AG04450 (cell line): ENCODE measurements at places on chromosomes 7 and 10.

DNA sequence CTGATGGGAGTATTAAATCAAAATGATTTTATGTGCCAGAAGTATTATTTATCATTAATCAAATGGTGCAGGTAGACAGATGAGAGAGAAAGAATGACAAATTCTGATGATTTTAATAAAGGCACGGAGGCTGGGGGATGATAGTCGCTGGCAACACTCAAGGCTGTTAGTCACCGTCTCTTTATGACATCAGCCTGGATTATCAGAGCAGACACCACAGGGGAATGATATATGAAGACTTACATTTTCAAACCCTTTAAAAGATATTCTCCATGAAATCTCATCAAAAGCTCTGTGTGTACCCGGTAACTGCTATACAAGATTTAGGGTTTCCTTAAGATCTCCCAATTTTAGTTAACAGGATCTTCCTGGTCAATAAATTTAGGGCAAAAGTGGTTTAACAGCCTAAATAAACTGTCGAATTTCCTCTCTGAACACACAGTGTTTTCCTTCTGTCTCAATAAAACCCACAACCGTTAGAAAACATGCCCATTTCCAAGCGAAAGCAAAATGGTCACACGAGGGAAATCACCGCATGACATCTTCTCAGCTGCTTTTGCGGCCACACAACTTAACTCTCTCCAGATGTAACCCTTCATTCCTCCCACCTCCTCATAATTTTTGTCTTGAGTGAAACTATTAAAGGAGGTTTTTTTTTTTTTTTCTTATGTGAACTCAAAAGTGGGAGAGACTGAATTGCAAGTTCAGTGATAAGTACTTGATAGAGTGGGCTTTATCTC is 133.2 kb upstream of the FAM171A1 start:
- DNase-seq = no peak

GRCh38 chr7:38160003-38160571 is 18.0 kb upstream of the STARD3NL start:
- DNase-seq = no peak

DNA sequence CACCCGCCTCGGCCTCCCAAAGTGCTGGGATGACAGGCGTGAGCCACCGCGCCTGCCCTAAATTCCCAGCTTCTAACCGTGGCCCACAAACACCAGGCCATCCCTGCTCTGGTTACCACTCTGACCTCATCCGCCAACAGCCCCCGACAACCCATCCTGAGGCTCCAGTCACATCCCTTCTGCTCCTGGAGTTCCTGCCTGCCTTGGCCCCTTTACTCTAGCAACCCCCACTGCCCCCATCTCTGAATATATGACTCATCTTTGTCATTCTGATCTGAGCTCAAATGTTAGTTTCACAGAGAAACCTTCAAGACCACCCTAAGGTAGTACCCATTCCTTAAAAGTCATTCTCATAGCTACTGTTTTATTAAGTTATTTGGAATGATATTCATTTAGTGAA is 26.6 kb downstream of the RHEB start:
- DNase-seq = no peak

DNA sequence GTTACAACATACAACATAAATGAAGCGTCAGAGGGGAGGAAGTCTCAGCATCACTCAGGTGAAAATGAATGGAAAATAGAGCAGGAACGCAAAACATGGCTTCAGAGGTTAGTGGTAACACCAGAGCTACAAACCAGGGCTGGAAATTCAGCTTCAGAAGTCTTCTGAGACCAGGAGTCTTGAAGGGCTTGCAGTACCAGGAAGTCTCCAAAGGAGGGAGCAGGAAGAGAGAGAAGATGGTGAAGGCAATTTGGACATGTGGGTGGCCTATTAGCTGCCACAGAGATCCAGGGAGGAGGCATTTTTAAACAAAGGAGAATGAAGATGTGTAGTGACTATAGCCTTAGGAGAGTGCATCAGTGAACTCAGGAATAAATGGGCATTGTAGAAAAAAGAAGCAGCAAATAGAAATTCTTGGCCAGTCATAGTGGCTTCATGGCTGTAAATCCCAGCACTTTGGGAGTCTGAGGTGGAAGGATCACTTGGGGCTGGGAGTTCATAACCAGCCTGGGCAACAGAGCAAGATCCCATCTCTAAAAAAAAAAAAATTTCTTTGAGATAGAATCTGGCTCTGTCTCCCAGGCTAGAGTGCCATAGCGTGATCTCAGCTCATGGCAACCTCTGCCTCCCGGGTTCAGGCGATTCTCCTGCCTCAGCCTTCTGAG is 9.3 kb upstream of the TET1 start:
- peak; percentile 55 for DNase-seq

DNA sequence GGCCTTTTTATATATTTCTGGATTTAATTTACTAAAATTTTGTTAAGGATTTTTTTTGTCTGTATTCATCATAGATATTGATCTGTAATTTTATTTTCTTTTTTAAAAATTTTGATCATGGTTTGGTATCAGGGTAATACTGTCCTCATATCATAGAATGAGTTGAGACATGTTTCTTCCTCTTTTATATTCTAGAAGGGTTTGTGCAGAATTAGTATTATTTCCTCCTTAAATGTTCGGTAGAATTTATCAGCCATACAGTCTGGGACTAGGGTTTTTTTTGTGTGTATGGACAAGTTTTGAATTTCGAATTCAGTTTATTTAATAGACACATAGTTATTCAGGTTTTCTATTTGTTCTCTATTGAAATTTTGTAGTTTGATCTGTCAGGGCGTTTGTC is 54.0 kb downstream of the SHOC2 start:
- DNase-seq = no peak

DNA sequence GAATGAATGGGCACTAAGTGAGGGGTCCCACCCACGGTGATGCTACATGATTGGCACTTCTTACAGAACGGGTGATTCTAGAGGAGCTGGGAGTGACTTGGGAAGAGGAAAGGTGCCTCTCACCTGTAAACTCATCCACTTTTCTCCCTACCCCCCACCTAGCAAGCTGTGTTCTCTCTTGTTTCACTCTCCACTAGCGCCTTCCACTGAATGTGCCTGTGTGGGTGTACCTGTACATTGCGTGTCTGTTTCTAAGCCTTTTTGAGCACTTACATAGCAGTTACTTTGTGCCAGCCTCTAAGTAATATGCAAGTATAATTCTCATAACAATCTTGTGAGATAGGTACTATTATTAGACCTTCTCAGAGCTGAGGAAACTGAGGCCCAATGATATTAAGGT is 133.7 kb upstream of the AGK start:
- no peak for DNase-seq

DNA sequence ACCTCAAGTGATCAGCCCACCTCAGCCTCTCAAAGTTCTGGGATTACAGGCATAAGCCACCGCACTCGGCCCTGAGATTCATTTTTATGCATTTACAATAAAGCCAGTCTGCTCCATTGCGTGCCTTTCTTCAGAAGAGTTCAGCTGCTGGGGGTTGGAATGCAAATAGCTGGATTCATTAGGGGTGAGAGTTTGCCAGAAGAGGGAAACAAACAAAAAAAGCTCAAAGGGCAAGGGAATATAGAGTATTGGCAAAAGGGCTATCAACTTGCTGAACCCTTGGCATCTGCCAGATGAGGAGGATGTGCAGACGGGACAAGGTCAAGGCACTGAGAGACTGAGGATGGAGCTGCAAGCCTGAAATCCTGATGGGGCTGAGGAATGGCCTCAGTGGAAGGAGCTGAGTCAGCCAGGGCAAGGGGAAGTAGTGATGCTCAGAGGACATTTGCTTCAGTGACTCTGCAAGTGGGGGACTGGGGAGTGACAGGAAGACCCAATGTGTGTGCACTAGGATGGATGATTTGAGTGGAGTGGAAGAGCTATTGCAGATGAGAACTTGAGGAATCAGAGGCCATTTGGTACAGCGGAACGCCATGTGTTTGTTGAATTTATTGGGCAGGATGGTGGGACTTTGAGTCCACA is 75.0 kb upstream of the ARMC3 start:
- DNase-seq = no peak

- no peak for DNase-seq
Measured at GRCh38 chr7:107355616-107356015, 114.2 kb upstream of the GPR22 start.

DNA sequence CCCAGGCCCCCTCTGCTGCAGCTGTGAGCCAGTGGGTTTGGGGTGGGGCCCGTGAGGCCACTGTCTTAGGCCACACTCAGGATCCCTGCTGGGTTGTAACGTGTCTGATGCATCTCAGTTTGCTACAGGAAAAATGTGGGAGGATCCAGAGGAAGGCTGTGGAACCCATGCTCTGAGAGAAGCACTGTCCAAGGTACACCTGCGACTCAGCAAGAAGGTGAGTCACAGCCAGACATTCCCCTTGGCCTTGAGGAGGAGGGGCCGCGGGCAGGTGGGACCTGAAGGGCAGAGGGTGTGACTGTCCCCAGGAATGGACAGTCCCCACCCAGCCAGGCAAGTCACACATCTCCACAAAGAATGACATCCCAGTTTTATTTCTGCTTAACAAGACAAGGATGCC is 27.8 kb upstream of the C10orf120 start:
- no peak for DNase-seq

DNA sequence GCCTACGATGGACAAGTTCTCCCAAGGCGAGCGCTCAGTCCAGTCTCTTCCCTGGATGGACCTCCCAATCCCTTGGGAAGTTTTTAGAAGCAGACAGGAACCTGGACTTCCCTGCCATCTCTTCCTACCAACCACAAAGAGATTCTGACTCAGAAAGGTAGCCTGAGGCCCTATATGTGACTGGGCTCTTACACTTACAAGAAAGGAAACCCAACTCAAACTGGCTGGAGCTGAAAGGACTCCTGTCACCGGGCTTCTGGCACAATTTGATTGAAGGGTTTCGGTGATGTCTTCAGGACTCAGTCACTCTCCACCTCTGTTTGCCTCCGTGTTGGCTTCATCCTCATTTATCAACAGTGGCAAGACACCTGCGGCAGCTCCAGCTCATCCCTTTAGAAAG is 3.7 kb upstream of the COL13A1 start:
- DNase-seq = no peak

DNA sequence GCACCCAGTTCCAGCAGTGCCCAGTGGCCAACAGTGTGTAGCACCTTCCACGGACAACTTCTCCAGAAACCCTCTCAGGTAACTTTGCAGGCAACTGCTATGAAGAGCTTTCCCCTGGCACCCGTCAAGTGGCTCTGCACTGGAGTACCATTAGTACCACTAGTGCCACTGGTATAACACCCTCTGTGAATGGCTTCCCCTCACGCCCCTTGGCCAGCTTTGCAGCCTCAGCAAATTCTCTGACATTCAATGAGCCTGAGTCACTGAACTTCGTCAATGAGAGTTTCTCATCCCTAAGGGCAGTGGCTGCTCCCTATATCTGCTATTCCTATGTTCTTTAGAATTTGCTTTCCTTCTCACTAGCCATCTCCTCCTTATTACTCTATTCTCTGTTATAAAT is 7.6 kb upstream of the HERPUD2 start:
- DNase-seq = no peak

GRCh38 chr7:5694912-5695726 is 86.3 kb downstream of the RNF216 start:
- peak; percentile 80 for DNase-seq

GRCh38 chr10:63712717-63713115 is 191.5 kb downstream of the REEP3 start:
- DNase-seq = no peak

- DNase-seq = no peak
Measured at GRCh38 chr7:51611937-51612336, 295.3 kb upstream of the COBL start.

DNA sequence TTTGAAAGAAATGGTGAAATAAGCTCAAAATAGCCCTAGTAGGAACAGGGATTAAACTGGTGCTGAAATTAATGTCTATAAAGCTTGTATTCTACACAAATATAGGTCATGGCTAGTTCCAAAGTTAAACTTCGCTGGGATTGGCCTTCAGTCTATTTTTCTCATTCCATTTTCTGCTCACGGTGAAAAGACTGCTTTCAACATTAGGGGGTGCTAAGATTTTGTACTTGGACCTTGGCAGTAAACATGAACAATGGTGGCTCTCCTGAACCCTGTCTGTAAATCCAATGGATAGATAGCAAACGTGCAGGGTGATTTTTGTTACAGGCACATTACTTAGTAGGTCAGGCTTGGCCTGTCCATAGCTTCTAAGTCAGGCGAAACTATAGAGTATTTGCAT is 36.0 kb upstream of the RSU1 start:
- no peak for DNase-seq
